NCI-H82 (cell line): ENCODE measurements at places on chromosomes 12 and 14.
A peak's percentile ranks its signal among the peaks of the same experiment; 100 is the strongest.

DNA sequence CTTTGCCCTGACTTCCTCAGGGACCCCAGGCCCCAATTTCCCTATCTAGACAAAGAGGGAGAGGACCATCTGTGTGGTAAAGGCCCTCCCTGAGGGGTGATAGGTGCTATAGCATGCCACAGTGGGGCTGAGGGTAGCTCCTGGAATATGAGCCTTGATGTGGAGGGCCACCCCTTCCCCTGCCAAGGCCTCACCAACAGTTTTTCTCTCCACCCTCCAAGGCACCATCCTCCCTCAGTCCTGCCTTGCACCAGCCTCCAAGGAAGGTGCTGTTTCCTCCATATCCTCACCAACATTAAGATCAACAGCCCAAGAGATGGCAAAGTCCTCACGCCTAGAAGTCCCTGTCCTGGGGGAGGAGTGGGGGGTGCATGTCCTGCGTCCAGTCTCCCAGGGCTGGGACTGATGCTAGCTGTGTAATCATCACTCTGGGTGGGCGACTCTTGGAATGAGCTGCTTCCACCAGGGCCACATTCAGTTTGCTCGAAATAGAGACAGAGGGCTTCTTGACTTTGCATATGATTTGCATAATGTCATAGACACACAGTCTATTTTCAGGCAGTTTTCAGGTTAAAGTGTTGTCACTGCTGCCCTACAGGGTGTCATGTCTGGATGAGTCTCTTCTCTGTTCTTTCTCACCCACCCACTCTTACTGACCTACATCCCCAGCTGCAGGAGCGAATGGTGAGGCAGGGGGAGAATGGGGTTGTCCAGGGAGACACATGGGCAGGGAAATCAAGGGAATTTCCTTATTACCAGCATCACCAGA lies 17.4 kb downstream of the ACVRL1 start:
- DNase-seq: no peak

GRCh38 chr14:72380456-72380855 lies 448.2 kb downstream of the RGS6 start:
- DNase-seq: no peak

DNA sequence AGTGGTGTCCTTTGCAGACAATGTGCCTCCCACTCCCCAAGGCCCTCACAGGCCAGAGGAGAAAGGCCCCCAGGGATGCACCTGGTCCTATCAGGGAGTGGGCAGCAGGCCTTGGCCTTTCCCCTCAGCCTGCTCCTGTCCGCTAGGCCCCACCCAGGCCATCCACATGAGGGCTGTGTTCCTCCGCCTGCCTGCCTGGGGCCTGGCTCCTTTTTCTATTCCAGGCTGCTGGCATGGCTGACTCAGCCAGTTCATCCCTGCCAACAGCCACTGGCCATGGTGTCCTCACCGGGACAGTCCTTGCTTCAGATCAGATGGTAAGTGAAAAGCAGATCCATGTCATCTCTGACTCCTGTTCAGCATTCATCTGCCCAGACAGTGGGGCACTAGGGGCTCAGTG lies 13.4 kb downstream of the ISM2 start:
- no peak for DNase-seq

- no peak for DNase-seq
Observed at GRCh38 chr12:118763234-118763633, 218.1 kb upstream of the SRRM4 start.

- no peak for DNase-seq
Observed at GRCh38 chr14:73762375-73762822, 48.2 kb upstream of the PNMA1 start.

DNA sequence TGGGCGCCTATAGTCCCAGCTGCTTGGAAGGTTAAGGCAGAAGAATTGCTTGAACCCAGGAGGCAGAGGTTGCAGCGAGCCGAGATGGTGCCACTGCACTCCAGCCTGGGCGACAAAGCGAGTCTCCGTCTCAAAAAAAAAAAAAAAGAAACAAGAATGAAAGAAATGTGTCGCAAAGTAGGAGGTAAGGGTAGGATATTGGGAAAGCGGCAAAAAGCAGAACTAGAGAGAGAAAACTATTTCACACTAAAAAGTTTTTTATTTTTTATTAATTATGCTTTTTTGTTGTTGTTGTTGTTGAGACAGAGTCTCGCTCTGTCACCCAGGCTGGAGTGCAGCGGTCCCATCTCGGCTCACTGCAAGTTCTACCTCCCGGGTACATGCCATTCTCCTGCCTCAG lies 17.7 kb downstream of the SBNO1 start:
- DNase-seq: no peak

GRCh38 chr14:94867946-94868771 lies 98.2 kb upstream of the GSC start:
- no peak for DNase-seq

DNA sequence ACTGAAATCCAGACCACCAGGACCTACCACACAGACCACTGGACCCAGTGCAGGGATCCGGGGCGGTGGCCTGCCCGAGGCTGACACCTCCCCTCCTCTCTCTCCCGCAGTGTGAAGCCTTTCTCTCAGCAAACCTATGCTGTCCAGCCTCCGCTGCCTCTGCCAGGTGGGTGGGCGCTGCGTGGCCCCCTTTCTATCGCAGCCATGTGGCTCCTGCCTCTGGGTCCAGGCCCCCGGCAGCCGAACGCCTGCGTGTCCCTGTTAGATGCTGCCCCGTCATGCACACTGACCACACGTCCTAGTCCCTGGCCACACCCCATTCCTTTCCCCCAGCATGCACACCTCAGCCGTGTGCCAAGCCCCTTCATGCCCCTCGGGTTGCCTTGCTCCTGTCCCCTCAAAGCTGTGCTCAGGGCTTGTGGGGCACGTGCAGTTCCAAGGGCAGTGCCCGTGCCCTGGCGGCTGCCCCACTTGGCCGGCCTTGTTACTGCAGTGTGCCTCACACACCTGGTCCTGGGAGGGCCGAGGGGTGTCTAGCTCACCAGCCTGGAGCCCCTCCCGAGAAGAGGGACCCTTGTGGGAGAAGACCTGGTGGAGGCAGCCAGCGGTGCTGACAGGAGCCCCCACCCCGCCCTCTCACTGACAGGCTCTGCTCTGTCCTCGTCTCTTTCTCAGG lies 58.0 kb upstream of the TSPAN9 start:
- DNase-seq: no peak

DNA sequence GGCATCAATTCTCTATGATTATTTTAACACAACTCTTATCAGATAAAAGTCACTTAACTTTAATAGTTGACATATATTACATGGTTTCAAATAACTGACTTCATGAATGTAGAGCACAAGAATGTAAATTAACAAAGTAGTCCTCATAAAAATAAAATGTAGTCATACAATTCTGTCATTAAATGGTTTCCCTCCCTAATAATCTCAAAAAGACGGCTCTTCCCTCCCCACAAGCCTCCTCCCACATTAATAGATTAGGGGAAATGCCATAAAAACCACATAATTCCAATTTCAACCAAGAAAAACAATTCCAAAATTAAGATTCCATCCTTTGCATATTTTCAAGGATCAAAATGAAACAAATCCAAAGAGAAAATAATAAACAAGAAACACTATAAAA lies 36.7 kb downstream of the SPTLC2 start:
- DNase-seq: no peak

GRCh38 chr12:90611048-90611447 lies 343.9 kb downstream of the CCER1 start:
- no peak for DNase-seq

DNA sequence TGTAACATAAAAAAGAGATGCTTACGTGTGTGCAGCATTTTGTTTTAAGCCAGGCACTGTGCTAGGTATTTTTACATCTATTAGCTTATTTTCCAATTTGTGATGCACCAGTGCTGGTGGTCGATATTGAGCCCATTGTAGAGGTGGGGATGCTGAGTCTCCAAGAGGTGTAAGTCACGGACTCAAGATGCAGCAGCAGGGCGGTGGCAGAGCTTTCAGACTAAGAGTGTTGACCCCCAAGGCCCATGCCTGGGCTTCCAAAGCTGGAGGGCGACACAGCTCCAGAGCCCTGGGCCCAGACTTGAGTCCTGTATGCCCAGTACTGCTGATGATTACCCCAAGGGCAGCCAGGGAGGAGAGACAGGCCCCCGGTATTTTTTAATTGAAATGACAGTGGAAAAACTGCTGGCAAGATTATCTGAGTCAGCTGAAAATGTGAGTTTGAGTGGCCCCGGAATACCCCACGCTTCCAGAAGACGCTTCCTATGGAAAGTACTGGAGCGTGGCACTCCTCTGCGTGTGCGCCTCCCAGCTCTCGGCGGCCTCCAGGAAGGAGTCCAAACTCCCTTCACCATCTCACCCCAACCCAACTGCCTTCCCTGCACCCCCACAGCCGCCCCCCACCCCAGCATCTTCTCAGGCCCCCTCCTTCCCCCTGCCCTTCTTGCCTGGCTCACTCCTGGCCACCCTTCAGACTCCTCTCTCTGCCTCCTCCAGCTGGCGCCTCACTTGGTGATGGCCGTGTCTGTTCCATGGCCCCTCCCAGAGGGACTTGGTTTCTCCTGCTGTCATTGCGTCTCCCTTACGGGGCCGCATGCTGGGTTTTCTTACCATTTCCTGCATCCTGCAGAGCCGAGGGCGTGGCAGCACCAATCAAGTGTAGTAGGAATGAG lies 40.7 kb downstream of the ELK3 start:
- DNase-seq: no peak

DNA sequence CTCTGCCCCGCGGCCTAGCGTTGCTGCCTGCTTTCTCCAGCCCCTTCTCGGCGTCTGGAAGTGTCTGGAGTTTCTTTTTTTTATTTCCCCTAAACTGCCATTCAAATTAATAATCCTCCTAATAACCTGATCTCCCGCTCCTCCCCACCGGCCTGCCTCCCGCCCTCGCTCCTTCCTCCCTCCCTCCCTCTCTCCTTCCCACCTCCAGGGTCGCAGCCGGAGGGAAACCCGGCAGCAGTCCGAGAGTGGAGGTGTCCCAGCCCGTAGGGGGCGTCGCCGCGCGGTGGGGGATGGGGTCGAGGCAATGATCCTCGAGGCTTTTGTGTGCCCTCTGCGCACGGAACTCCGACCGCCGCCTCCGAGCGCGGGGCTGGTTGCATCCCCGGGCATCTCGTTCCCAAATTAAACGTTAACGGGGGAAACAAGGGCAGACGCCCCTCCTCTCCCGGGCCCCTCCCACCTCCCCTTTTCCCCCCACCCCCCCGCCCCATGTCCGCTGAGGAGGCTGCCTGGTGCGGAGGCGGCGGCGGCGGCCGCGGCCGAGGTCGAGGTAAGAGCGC lies 1.0 kb upstream of the SOCS2 start:
- DNase-seq: peak; percentile 93
